ENCODE measurements at places on chromosomes 6 and 20. TPM values are rescaled to one million over a fixed set of nuclear protein-coding genes. Genes with fewer than 3 reads are reported as not detected.
A peak's percentile ranks its signal among the peaks of the same experiment; 100 is the strongest.

GRCh38 chr20:36481380-36482043 is 59.8 kb upstream of the MYL9 start:
- peak; percentile 41 for DNase-seq

GRCh38 chr6:168582571-168582981 is 141.6 kb downstream of the SMOC2 start:
- no peak for DNase-seq

DNA sequence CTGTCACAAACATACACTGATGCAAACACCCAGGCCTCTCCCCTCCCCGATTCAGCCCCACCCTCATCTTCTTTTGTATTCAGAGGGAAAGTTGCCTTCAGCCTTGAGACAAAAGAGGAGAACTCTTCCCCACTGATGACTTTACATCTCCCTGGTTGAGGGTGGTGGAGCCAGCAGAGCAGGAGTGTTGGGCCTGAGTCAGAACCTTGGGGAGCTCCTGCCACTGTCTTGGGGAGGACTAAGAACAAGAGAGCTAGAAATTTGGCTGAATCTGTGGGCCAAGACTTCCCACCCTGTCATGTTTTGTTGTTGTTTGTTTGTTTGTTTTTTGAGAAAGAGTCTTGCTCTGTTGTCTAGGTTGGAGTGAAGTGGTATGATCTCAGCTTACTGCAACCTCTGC is 89.1 kb downstream of the MDGA1 start:
- no peak for DNase-seq

DNA sequence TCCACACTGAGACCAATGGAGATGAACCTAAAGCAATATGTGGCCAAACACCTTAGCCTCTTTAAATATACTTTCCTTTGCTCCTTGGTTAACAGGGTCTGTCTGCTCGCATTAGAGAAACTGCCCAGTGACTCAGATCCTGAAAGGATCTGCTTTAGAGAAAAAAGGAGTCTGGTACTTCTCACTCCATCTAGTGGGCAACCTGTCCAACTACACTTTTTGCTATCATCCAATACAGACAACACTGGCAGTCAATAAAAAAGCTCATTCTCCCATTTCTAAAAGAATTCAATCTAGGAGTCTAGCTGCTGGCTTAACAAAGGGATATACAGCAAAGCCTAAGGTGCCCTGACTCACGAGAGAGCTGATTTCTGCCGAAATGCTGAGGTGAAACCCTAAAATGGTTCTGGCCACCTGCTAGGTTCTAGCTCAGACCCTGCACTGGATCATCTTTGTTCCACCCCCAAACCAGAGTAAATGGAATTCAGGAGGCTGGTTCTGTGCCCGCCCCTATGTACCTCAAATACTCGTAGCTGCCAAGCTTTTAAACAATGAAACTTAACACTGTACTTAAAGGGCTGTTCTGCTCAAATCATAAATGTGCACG is 11.5 kb downstream of the GNL1 start:
- peak; percentile 80 for DNase-seq

- DNase-seq = no peak
Measured at GRCh38 chr6:35675871-35676459, 12.8 kb downstream of the FKBP5 start.

- no peak for DNase-seq
Measured at GRCh38 chr6:83868639-83869038, 9.2 kb downstream of the CYB5R4 start.

DNA sequence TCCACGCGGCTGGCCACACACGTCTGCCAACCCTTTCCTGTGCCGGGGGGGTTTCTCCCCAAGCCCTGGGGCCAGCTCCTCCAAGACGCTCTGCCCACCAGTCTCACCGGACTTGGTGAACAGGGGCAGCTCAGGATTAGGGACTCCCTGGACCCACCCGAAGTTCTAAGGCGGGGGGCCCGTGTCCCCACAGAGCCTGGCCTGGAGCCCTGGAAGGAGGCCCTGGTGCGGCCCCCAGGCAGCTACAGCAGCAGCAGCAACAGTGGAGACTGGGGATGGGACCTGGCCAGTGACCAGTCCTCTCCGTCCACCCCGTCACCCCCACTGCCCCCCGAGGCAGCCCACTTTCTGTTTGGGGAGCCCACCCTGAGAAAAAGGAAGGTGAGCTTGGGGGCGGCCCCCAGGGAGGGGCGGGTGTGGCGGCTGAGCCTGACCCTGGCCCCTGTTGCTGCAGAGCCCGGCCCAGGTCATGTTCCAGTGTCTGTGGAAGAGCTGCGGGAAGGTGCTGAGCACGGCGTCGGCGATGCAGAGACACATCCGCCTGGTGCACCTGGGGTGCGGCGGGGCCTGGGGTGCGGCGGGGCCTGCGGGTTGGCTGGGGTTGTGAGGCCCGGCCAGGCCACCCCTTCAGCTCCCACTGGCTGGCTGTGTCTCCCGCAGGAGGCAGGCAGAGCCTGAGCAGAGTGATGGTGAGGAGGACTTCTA is 2.3 kb downstream of the SLC2A4RG start:
- no peak for DNase-seq

GRCh38 chr6:155185544-155185943 is 78.3 kb upstream of the CLDN20 start:
- DNase-seq = peak; percentile 59

GRCh38 chr20:25622450-25623224 is 1.2 kb downstream of the NANP start:
- DNase-seq = peak; percentile 16

- peak; percentile 60 for DNase-seq
Measured at GRCh38 chr20:61253640-61254511, 1.8 kb downstream of the CDH4 start.

- DNase-seq = no peak
Measured at GRCh38 chr20:19867074-19867473, 109.0 kb downstream of the RIN2 start.

DNA sequence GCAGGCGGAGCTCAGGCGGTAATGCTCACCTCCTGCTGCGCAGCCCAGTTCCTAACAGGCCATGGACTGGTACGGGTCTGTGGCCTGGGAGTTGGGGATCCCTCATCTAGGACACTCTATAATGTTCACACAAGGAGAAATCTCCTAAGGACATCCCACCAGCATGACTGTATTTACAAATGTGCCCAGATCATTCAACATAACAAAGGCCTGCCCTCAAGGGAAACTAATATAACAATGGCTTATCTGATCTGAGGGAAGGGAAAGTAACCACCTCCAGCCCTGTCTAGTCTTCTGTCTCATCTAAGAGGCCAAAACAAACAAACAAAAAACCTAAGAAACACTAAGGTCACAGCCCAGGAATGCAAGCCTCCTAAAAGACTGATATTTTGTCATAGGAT is 232.8 kb downstream of the RNGTT start:
- DNase-seq = peak; percentile 82

- no peak for DNase-seq
Measured at GRCh38 chr6:11374036-11375010, 141.9 kb upstream of the NEDD9 start.

- DNase-seq = peak; percentile 82
Measured at GRCh38 chr20:3710703-3711483, 1.5 kb downstream of the SIGLEC1 start.

- DNase-seq = no peak
Measured at GRCh38 chr6:11384531-11385309, 152.3 kb upstream of the NEDD9 start.

DNA sequence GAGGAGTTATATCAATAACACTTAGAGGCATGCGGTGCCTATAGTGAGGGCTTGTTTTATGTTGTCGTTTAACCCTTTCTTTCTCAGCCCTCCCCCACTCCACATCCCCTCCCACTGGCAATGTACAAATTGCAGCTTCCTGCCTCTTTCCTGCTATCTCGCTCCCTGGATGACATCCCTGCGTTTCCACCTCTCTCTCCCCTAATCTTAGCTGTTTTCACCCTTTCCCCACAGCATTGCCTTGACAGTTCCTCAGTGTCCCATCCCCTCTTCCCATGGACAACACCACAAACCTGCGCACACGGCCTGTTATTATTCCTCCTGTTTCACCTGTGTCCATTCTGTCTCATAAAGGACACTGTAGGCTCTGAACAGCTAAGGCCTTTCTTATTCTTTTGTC is 34.5 kb downstream of the MYB start:
- no peak for DNase-seq

GRCh38 chr20:16395366-16395765 is 177.9 kb downstream of the KIF16B start:
- DNase-seq = peak; percentile 53

- no peak for DNase-seq
Measured at GRCh38 chr6:38159596-38159995, 340.1 kb downstream of the ZFAND3 start.

DNA sequence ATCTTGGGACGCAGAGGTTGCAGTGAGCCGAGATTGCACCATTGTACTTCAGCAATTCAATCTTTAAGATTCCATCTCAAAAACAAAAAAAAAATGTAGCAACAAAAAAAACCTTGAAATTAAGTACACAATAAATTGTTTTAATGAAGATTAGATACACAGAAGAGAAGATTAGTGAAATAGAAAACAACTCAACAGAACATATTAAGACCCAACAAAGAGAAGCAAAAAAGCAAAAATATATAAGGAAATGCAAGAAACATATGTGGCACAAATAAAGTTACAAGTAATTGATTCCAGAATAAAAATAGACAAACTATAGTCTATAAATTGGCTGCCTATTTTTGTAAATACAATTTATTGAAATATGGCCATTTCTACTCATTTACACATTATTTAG is 445.2 kb downstream of the EPM2A start:
- no peak for DNase-seq

DNA sequence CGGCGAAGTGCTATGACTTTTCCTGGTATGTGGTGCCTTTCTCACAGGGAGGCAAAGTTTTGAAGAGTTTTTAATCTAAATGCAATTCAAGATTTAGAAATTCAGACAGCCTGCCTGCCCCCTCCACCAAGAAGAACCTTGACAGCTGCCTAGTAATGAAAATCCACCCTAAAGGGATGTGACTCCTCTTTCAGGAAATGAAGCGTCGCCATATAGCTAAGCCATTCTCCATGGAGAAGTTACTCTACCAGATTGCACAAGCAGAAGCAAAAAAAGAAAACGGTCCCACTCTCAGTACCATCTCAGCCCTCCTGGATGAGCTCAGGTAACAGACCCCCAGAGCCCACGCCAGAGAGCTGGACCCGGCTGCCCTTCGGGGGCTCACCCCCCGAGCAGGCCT is 150.1 kb downstream of the DTNBP1 start:
- DNase-seq = no peak

- no peak for DNase-seq
Measured at GRCh38 chr6:163288915-163289314, 125.6 kb upstream of the QKI start.

GRCh38 chr6:27321901-27322300 is 9.8 kb upstream of the POM121L2 start:
- DNase-seq = no peak

Gene AKAP12
- 80.2 TPM for total RNA-seq

Gene ENPP4
- 4.4 TPM for total RNA-seq

Gene ADGRB3
- 1.9 TPM for total RNA-seq

Gene TOX2
- total RNA-seq = 1.5 TPM

Gene EYS
- total RNA-seq = 0.38 TPM

Gene EMILIN3
- 6.3 TPM for total RNA-seq

Gene RAD21L1
- total RNA-seq = not detected

Gene DEFB124
- total RNA-seq = 0.52 TPM

Gene BPI
- not detected for total RNA-seq

Gene GATA5
- 0.73 TPM for total RNA-seq

Gene ZC2HC1B
- not detected for total RNA-seq

Gene ZSCAN9
- total RNA-seq = 11.9 TPM

Gene EGFL8
- total RNA-seq = 6.1 TPM

Gene PLN
- total RNA-seq = not detected

Data from GM23338 (cell line).